Bronchus fibroblast of lung (primary cell): ENCODE measurements at places on chromosomes 12 and 14. TPM values are rescaled to one million over a fixed set of nuclear protein-coding genes. Genes with fewer than 3 reads are reported as not detected.

KCNC2 gene
- not detected in 2 replicates for total RNA-seq

KRT8 gene
- 27.1 TPM in 2 replicates for total RNA-seq

RTN1 gene
- total RNA-seq = under 0.01 and 0.59 TPM in 2 replicates

SLC17A8 gene
- not detected in 2 replicates for total RNA-seq

OASL gene
- total RNA-seq = 0.15 TPM in 1 of 2 replicates, not detected in the other

SLC6A12 gene
- not detected in 2 replicates for total RNA-seq

WDR20 gene
- total RNA-seq = 13.7 and 15.1 TPM in 2 replicates

CYP46A1 gene
- total RNA-seq = not detected in 2 replicates

FOXM1 gene
- 66.9 and 71.1 TPM in 2 replicates for total RNA-seq

TSPAN19 gene
- under 0.01 TPM in 1 of 2 replicates, not detected in the other for total RNA-seq

MYF6 gene
- total RNA-seq = 0.45 and 0.50 TPM in 2 replicates

INHBC gene
- under 0.01 TPM in 1 of 2 replicates, not detected in the other for total RNA-seq

B3GNT4 gene
- 0.34 and 0.59 TPM in 2 replicates for total RNA-seq

NELL2 gene
- total RNA-seq = 1.5 TPM in 1 of 2 replicates, not detected in the other

TMEM121 gene
- total RNA-seq = 9.1 and 11.4 TPM in 2 replicates

SBNO1 gene
- total RNA-seq = 9.7 and 12.9 TPM in 2 replicates

OAS2 gene
- not detected in 2 replicates for total RNA-seq

KLHDC1 gene
- total RNA-seq = 0.30 and 1.2 TPM in 2 replicates

MAP1LC3B2 gene
- total RNA-seq = 0.17 and 0.30 TPM in 2 replicates

TOMM20L gene
- not detected in 2 replicates for total RNA-seq

PTCSC3 gene
- not detected in 2 replicates for total RNA-seq

GRIP1 gene
- total RNA-seq = not detected in 2 replicates

NANOG gene
- total RNA-seq = under 0.01 TPM in 1 of 2 replicates, not detected in the other

RNASE3 gene
- not detected in 2 replicates for total RNA-seq

TRMT61A gene
- total RNA-seq = 7.7 and 9.8 TPM in 2 replicates

TGM1 gene
- total RNA-seq = 0.45 and 1.2 TPM in 2 replicates

WASHC4 gene
- 16.2 and 20.5 TPM in 2 replicates for total RNA-seq

C12orf50 gene
- not detected in 2 replicates for total RNA-seq

AICDA gene
- not detected in 2 replicates for total RNA-seq

FAIM2 gene
- 0.15 and 2.5 TPM in 2 replicates for total RNA-seq

SMCO2 gene
- total RNA-seq = not detected in 2 replicates

CCDC175 gene
- not detected in 2 replicates for total RNA-seq

GLT8D2 gene
- total RNA-seq = 20.3 and 25.9 TPM in 2 replicates
